ENCODE measurements at places on chromosomes 1 and 21.

DNA sequence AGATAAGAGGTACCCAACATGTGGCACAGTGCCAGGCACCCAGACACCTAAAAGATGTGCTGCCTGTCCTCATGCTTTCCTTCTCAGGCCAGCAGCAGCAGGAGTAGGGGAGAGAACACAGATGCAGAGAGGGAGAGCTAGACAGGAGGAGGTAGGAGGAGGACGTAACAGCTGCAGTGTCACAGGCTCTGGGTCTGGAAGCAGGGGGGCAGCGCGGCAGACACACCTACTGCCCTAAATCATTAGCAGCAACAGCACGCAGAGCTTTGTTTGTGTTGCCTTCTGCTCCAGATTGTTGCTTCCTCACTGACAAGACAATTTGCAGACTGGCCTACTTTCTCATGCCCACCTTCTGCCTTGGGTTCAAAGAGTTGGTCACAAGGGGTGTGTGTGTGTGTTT, 196.7 kb upstream of the DAB1 start:
- DNase-seq, result no peak

GRCh38 chr1:169364948-169365347, 2.6 kb downstream of the NME7 start:
- DNase-seq, result no peak

DNA sequence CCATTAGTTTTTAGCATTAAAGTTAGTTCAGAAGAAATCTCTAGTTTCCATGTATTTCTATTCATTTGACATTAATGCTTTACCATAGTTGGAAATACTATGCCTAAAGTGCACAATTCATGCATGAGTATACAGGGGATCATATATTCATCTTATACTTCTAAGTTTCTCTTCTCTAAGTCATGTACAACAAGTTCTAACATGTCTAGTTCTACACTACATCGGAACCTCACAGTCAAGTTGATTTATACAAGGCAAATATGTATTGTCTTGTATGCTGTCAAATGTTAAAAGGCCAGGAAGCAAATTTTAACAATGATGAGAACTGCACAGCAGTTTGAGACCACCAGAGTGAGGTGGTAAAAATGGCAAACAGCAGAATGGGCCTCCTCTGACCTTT, 22.9 kb upstream of the MOB3C start:
- no peak for DNase-seq

- no peak for DNase-seq
Observed at GRCh38 chr21:26019236-26019635, 151.3 kb downstream of the APP start.

GRCh38 chr21:30839304-30839703, 9.7 kb upstream of the KRTAP7-1 start:
- DNase-seq, result no peak

DNA sequence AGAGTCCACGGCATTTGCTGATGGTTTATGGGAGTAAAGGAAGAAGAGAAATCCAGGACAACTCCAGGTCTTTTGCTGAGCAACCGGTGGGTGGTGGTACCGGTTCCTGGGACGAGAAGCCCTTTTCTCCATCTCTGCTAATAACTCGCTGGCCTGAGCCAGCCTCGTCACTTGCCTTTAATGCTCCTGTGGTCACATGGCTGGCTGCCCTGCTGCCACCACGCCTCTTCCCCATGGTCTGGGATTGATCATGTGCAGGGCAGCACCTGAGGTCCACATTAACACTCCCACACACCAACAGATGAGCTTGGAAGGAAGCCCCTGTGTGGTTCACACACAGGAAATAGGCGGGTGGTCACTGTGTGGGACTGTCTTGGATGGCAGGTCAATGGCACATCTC, 10.3 kb upstream of the ETS2 start:
- DNase-seq, result no peak

All from astrocyte of the spinal cord (primary cell).